Inflammatory macrophage treated with lipopolysaccharide for 4 hours (primary cell): ENCODE measurements at places on chromosomes 13 and 19.
A peak's percentile ranks its signal among the peaks of the same experiment; 100 is the strongest.

GRCh38 chr19:56301886-56302620 is 12.6 kb downstream of the ZSCAN5A start:
- no peak for DNase-seq

DNA sequence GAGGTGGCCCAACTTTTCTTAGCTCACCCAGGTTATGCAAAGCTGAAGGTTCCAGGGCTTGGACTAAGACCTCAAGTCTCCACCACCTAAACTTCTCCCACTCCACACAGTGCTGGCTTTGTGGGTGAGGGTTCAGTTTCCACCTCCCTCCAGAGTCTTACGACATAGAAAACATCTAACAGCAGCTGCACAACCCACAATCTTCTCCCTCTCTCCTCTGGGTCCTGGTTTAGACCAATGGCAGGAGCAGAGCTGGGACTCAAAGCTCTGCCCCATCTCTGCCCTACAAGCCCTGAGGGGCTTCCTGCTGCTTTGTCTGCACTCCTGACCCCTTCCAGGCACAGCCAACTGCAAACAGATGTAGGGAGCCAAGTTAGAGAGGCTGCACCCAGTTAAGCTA is 16.0 kb downstream of the IRGC start:
- DNase-seq = no peak

DNA sequence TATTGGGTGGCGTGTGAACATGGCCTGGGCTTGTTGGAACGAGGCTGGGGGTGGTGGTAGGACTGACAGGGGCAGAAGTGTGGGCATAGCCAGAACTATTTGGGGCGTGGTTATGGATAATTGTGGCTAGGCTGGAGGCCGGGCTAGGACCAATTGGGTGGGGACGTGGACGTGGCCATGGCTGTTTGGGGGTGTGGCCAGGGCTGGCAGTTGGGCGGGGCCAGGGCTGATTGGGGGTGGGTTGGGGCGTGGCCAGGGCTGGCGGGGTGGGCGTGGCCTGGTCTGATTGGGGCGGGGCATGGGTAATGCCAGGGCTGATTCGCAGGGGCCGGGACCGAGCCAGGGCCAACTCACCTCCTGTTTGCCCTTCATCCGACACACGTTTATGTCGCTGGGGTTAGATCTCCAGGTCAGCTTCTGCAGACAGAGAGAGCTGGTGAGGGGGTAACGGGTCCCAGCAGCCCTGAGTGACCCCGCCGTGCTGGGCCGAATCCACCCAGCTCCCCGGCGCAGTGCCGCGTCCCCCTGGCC is 2.8 kb downstream of the SEMA6B start:
- DNase-seq = peak; percentile 45

- DNase-seq = no peak
Observed at GRCh38 chr19:54352041-54352440, 12.7 kb downstream of the LAIR1 start.

- DNase-seq = no peak
Observed at GRCh38 chr13:66532845-66533244, 697.3 kb downstream of the PCDH9 start.

DNA sequence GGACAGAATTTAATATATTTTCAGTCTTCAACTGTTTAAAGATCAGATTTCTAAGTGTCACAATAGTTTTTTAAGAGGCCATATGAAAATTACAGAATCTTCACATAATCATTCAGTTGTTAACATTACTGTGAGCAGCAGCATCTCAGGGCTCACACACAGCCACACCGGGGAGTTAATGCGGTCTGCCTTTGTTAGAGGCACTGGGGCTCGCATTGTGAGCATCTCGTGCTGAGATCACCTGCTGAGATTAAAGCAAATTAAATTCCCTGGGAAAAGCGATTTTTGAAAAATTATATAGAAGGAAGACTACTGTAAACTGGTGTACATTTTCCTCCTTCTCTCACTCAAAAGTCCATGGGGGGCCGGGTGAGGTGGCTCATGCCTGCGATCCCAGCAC is 16.6 kb downstream of the GPR12 start:
- DNase-seq = no peak

GRCh38 chr13:86559901-86560300 is 760.7 kb upstream of the SLITRK6 start:
- no peak for DNase-seq

GRCh38 chr19:44875666-44876451 is 15.2 kb upstream of the TOMM40 start:
- no peak for DNase-seq

DNA sequence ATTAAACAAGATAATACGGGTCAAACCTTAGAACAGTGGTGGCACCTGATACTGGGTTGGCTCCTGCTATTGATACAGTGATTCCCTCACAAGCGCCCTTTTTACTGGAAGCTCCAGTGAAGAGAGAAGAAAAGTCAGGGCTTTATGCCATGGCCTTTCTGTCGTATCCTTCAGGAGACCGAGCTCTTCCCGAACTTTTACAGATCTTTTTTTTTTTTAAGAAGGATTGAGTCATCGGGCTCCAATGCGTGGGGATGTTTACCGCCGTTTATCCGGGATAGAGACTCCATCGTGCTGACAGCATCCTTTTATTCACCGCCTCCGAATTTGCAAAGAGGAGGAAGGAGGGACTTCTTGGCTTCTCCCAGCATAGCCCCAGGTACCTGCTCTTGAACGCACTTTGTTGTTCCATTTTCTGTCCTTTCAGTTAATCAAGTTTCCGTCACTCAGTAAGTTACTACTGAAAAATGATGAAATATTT is 574 bp downstream of the ZNF227 start:
- DNase-seq = no peak

- DNase-seq = no peak
Observed at GRCh38 chr13:53050151-53050550, 21.5 kb downstream of the OLFM4 start.

- no peak for DNase-seq
Observed at GRCh38 chr13:113400621-113401451, 36.9 kb upstream of the GRTP1 start.

GRCh38 chr13:88376760-88377388 is 705.7 kb downstream of the SLITRK5 start:
- no peak for DNase-seq

DNA sequence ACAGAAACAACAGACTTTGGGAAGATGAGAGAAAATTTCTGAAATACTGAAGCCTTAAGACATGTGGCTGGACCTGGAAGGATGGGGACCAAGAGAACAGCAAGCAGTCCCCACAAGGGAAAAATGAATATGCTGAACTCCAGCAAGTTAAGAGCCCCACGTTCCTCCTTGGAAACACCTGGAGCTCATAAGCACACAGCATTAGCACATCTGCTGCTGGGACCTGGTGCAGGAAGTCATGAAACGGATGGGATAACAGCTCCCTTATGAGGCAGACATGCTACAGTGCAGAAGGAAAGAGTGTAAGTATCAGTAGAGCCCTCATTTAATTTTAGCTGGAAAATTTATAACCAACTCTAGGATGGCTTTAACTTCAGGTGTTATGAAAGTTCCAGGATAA is 67.3 kb downstream of the SLC15A1 start:
- DNase-seq = no peak

DNA sequence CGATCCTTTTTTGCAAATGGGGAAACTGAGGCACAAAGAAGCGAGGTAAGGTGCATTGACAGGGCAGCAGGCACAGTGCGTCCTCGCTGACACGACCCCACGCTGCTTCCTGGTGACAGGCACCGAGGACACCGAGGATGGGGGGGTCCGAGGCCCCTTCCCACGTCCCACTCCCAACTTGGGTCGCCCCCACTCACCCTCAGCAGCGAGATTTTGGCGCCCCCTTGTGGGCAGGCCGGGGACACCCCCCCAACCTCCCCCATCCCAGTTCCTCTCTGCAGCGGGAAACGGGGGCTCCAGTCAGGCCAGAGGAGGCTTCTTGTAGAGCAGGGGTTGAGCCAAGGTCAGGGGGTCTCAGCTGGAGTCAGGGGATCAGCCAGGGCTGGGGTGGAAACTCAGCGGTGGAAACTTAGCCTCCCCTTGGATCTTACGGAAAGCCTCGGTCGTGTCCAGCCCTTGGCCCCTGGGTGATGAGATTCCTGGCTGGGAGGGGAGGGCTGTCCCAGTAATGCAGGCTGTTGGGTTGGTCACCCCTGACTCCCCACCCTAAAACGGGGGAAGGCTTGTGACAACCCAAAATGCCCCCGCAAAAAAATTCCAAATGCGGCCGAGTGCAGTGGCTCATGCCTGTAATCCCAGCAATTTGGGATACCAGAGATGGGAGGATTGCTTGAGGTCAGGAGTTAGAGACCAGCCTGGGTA is 8.2 kb downstream of the SMIM24 start:
- DNase-seq = no peak
